Fibroblast of mammary gland (primary cell): ENCODE measurements at places on chromosomes 2 and 18.

GRCh38 chr2:207869784-207870778 lies 100.4 kb upstream of the FZD5 start:
- DNase-seq = peak; percentile 86

- DNase-seq = no peak
Measured at GRCh38 chr2:100043891-100044255, 98.5 kb downstream of the AFF3 start.

DNA sequence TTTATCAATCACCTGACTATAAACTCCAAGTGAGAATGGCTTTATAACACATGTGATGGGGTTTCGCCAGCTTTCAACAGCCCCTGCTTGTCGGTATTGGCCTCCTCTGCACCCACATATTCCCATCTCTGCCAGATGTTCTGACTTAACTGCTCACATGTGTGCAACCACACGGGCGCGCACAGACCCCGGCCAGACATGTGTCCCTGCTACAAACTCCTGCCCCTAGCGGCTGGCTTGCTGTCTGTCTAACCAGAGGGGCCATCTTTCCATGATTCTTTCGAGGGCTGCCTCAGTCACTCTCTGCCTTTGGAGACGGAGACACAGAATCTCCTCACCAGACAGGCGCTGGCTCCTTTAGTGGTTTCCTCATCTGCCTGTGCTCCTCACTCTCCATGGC lies 15.3 kb downstream of the STON1 start:
- peak; percentile 56 for DNase-seq

DNA sequence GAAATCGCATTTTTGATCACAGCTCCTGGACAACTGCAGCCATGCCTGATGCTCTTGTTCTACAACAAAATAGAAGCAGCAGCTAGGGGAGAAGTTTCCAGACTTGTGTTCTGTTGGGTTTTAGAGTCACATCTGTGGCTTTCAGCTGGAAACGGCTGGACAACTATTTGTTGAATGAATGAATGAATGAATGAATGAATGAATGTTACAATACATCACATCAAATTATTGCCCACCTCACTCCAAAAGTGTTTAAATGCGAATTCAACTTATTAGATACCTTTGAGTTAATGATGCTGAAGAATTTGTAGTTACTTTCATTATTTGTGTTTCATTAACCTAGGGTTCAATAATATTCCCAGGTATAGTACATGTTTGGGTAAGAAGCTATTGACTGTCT lies 8.5 kb upstream of the METTL21A start:
- DNase-seq = no peak

GRCh38 chr18:48778344-48779011 lies 172.3 kb downstream of the SMAD7 start:
- DNase-seq = no peak

- DNase-seq = peak; percentile 79
Measured at GRCh38 chr2:10448576-10449485, 704 bp upstream of the ODC1 start.

DNA sequence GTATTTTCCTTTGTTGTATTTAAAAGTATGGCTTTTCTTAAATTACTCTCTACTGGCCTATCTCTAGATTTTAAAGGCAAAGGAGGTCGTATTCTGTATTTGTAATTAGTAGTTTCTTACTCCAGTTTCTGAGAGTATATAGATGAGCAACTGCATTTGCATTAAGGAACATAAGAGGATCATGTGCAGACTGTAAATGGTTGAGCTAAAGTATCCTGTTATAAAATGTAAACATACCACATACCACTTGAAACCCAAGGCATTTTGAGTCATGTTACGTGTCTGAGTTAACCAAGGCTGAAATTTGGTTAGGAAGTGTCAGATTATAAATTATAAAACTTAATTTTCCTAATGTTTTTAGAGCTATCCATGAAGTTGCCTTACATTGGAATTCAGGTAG lies 76.3 kb downstream of the GPD2 start:
- DNase-seq = no peak

- no peak for DNase-seq
Measured at GRCh38 chr2:223612501-223612900, 10.3 kb upstream of the SCG2 start.

- no peak for DNase-seq
Measured at GRCh38 chr18:77061946-77062517, 70.6 kb downstream of the MBP start.

- no peak for DNase-seq
Measured at GRCh38 chr2:232026910-232027309, 65.4 kb downstream of the DIS3L2 start.

DNA sequence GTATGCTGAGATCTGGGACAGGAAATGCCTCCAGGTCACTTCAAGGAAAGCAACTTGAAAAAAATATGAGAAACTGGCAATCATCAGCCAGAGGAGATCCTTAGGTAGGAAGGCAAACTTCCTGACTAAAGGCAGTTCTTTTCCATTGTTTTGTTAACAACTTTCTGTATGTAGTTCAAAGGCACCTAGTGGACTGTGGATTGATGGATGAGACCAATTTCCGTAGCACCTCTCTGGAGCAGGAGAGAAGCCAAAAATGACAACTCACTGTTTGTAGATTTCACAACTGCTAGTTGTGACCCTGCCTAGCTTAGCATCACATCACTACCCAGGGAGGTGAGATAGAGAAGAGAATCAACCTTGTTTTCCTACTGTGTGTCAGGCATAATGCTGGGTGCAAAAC lies 21.8 kb upstream of the NOSTRIN start:
- peak; percentile 20 for DNase-seq
